ENCODE measurements at places on chromosomes 2 and 18. TPM values are rescaled to one million over a fixed set of nuclear protein-coding genes. Genes with fewer than 3 reads are reported as not detected.

- no peaks in the 10 kb centered on the region for H3K36me3 ChIP-seq
- H3K27ac ChIP-seq, result no peak overlapping the region
- no peaks in the 10 kb centered on the region for H3K27me3 ChIP-seq
- no peak for DNase-seq
- no peak overlapping the region for H3K4me3 ChIP-seq
Observed at GRCh38 chr2:75632091-75632701, 14.4 kb upstream of the MRPL19 start.

- H3K4me1 ChIP-seq, result no peaks in the 10 kb centered on the region
- no peaks in the 10 kb centered on the region for H3K27me3 ChIP-seq
- H3K27ac ChIP-seq, result no peak overlapping the region
- peak; percentile 4 for DNase-seq
- H3K36me3 ChIP-seq, result no peaks in the 10 kb centered on the region
Observed at GRCh38 chr18:53489266-53489665, 735.2 kb downstream of the MBD2 start.

DNA sequence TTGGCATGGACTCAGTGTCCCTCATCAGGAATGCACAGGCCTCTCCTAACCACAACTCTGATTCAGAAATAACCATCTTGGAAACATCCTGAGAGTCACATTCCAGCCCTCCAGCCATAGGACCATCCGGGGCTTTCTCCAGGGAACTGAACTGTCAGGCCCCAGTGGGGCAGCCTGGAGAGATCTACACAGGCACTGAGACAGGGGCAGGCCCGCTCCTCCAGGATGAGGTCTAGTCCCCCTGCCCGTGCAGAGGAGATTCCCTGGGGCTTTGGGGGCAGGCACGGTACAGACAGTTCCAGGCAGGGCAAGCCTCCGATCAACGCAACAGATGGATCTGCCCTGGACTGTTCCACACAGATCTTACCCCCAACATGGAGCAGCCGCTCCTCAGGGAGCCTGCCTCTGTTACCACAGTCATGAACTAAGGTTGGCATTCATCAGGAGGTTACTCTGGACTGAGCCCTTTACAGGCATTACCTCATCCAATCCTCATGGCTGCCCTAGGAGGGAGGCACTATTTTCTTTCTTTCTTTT, 12.0 kb downstream of the KCNK3 start:
- no peak overlapping the region for H3K27ac ChIP-seq
- H3K36me3 ChIP-seq, result no peaks in the 10 kb centered on the region
- H3K4me3 ChIP-seq, result no peak overlapping the region
- peaks cover 41% of the 10 kb centered on the region for H3K4me1 ChIP-seq
- DNase-seq, result no peak

GRCh38 chr2:232960862-232961261, 52.2 kb downstream of the NGEF start:
- DNase-seq, result no peak
- H3K27me3 ChIP-seq, result no peaks in the 10 kb centered on the region
- H3K36me3 ChIP-seq, result no peaks in the 10 kb centered on the region
- peaks cover 2% of the 10 kb centered on the region for H3K4me1 ChIP-seq
- H3K27ac ChIP-seq, result no peak overlapping the region
- no peak overlapping the region for H3K4me3 ChIP-seq

DNA sequence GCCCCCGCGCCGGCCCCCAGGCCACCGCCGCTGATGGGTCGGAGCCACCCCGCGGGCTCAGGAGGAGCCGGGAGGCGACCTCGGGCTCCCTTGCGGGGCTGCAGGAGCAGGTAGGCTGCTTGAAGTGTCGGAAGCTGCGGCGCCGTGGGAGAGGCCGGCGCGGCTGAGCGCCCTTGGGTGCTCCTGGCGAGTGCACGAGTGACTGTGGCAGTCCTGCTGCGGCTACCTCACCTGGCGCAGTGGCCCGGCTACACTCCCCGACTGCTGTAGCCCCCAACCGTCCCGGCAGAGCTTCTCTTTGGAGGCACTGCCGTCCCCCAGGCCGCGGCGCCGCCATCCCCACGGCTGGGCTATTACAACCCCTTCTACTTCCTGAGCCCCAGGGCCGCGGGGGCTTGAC, 10.0 kb upstream of the LYPD6 start:
- no peaks in the 10 kb centered on the region for H3K36me3 ChIP-seq
- no peaks in the 10 kb centered on the region for H3K27me3 ChIP-seq
- no peak for DNase-seq

DNA sequence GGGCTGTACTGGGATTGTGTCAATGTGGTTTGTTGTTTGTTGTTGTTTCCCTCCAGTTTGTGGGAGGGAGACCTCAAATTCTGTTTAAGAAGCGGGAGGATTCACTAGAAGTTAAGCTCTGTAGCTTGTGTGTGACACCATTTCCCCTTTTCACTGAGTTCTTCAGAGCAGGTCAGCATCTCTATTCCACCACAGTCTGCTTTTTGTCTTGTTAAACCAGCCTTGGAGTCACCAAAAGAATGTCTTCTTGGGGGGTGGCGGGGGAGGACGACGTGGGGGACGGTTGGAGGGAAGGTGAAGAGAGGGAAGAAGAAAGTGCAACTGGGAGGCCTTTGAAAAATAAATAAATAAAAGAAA, 2.3 kb upstream of the BCL11A start:
- H3K4me1 ChIP-seq, result no peaks in the 10 kb centered on the region
- H3K27me3 ChIP-seq, result peaks cover 47% of the 10 kb centered on the region
- no peak overlapping the region for H3K4me3 ChIP-seq
- H3K27ac ChIP-seq, result no peak overlapping the region

- H3K4me1 ChIP-seq, result no peaks in the 10 kb centered on the region
- H3K27ac ChIP-seq, result no peak overlapping the region
- DNase-seq, result no peak
- H3K4me3 ChIP-seq, result no peak overlapping the region
- no peaks in the 10 kb centered on the region for H3K27me3 ChIP-seq
Observed at GRCh38 chr2:9021563-9022211, 18.2 kb upstream of the MBOAT2 start.

- H3K4me1 ChIP-seq, result no peaks in the 10 kb centered on the region
- no peak overlapping the region for H3K4me3 ChIP-seq
- no peak for DNase-seq
- H3K27me3 ChIP-seq, result no peaks in the 10 kb centered on the region
Observed at GRCh38 chr2:164821338-164821737, 20.3 kb downstream of the COBLL1 start.

- peaks cover 49% of the 10 kb centered on the region for H3K4me1 ChIP-seq
- no peak for DNase-seq
- H3K27me3 ChIP-seq, result no peaks in the 10 kb centered on the region
- H3K27ac ChIP-seq, result no peak overlapping the region
- H3K36me3 ChIP-seq, result no peaks in the 10 kb centered on the region
Observed at GRCh38 chr2:62662554-62662953, 43.0 kb upstream of the EHBP1 start.

DYNAP gene
- total RNA-seq, result not detected

LOXHD1 gene
- 3.1 TPM for total RNA-seq

SIX2 gene
- total RNA-seq, result 0.46 TPM

KRTCAP3 gene
- total RNA-seq, result 37.9 TPM

TMEM200C gene
- total RNA-seq, result 0.57 TPM

All from lung (tissue), 17 donors.